H4 (cell line): ENCODE measurements at places on chromosomes 7 and 10.

DNA sequence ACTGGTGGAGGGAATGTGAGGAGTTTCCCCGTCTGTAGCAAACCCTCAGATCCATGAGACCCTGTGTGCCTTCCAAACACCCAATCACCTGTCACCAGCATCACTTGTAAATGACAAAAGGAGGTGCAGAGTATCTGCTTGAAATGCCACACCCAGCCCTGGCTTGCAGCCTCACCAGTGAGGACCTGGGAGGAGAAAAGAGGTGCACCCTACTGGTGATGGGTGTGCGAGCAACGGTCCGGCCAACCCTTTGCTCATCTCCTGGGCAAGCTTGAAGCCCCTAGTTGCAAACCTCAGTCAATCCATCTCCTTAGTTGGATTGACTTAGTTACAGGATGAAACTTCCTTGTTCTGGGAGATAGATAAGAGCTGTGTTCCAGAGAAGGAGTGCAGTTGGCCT, 62.4 kb upstream of the WAPL start:
- DNase-seq: no peak

- DNase-seq: peak; percentile 36
Measured at GRCh38 chr7:28853834-28854749, 104.0 kb downstream of the TRIL start.

GRCh38 chr10:112383325-112383724, 9.4 kb downstream of the ACSL5 start:
- peak; percentile 40 for DNase-seq

DNA sequence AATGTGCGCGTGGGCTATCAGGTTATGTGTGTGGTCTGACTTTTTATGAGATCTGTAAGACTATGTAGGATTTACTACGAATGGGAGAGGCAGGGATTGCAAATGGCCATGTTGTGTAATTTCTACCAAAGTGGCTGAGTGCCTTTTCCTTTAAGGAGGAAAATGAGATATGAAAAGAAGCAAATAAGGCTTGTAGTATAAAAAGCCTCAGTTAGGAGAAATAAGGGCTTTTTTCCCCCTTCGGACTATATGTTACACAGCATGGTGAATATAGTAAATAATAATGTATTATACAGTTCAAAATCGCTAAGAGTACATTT, 447 bp upstream of the GPAM start:
- DNase-seq: no peak

GRCh38 chr7:50803359-50804337, 21.0 kb upstream of the GRB10 start:
- peak; percentile 57 for DNase-seq

GRCh38 chr7:64905547-64905946, 2.5 kb downstream of the ZNF273 start:
- DNase-seq: no peak

DNA sequence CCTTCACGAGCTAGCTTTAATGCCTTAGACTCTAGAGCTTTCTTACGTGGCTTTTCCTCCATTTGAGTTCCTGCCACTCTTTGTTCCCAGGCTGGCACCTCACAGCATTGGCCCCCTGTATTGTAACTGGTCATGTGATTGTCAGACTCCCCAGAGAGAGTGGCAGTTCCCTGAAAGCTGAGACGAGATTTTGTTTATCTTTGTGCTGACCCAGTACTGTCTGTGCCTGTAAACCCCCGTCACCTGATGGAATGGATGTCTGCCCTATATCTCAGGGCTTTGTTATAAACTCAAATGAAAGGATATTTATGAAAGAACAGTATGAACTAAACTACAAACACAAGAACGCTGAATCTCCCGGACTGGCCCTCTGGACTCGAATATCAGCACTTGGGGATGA, 13.0 kb downstream of the NOBOX start:
- DNase-seq: no peak

- peak; percentile 19 for DNase-seq
Measured at GRCh38 chr10:92829042-92829785, 19.1 kb upstream of the EXOC6 start.

DNA sequence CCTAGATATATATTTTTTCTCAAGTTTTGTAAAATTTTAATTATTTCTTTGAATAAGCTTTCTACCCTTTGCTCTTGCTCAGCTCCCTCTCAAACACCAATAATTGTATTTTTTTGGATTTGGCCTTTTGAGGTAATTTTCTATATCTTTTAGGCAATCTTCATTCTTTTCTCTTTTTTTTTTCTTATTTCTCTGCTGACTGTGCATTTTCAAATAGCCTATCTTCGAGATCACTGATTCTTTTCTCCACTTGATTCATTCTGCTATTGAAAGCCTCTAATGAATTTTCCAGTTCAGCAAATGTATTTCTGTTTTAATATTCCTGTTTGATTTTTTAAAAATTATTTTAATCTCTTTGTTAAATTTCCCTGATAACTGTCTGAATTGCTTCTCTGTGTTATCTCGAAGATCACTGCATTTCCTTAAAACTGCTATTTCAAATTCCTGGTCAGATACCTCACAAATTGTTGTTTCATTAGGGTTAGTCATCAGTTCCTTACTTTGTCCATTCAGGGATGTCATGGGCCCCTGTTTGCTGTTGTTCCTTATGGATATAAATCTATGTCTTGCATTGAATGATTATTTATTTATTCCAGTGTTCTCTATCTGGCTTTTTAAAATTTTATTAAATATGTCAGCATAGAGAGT, 100.1 kb upstream of the UNC5B start:
- no peak for DNase-seq

GRCh38 chr10:90777621-90778020, 80.2 kb downstream of the HTR7 start:
- peak; percentile 21 for DNase-seq

DNA sequence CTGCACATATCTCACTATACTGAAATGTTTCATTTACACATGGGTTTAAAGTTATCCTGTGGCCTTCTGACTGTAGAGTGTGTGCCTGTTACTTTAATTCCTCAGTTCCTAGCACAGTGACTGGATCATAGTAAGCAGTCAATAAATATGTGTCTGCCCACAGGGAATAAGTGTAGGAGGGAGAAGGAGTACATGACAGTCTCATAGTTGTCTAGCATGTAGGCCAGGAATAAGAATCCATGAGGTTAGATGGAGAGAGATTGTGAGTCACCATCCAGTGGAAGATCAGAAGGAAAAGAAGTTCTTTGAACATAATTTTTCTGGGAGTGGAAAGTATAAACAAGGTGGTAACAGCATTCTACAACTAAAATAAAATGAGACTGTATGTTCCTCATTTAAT, 36.6 kb upstream of the SEMA3A start:
- no peak for DNase-seq

GRCh38 chr7:37970211-37970610, 49.8 kb downstream of the EPDR1 start:
- DNase-seq: no peak

GRCh38 chr7:123709525-123709924, 39.3 kb downstream of the WASL start:
- DNase-seq: no peak

GRCh38 chr10:36608251-36608650, 517.1 kb upstream of the ANKRD30A start:
- DNase-seq: peak; percentile 2

DNA sequence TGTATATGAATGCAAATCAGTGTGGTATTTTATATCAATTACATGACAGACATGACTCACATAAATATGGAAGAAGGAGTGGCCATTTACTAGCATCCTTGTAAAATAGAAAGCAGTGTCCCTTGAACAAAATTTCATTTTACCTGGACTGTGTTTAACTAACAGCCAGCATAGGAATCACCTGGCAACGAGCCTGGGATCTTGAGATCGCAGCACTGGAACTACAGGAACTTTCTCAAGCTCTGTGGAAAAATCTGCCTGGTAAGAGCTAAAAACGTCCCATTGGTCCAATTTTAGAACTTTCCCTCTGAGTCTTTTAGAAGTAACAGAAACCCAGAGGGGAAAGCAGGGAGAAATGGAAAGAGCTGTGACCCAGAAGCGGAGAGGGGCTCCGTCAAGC, 68.9 kb upstream of the AMPH start:
- no peak for DNase-seq

- DNase-seq: no peak
Measured at GRCh38 chr7:17586711-17587110, 288.3 kb downstream of the AHR start.

GRCh38 chr7:144725070-144725469, 110.8 kb downstream of the TPK1 start:
- DNase-seq: no peak

DNA sequence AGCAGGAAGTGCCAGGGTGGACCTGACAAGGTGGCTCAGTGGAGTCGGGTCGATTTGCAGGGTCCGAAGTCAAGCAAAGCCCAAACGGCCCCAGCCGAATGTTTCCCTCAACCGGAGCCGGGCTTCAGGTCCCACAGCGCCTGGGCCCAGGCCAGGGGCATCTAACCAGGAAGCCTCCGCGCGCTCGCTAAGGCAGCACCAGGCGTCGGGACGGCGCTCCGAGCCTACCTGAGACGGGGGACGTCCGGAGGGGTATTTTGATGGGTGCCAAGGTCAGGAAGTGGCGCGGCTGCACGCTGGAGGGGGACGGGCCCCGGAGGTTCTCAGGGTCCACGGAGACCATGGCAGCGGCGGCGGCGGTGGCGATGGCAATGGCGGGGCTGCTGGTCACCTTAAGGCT, 51.5 kb downstream of the TCERG1L start:
- DNase-seq: no peak
